ENCODE measurements at places on chromosomes 4 and X.

DNA sequence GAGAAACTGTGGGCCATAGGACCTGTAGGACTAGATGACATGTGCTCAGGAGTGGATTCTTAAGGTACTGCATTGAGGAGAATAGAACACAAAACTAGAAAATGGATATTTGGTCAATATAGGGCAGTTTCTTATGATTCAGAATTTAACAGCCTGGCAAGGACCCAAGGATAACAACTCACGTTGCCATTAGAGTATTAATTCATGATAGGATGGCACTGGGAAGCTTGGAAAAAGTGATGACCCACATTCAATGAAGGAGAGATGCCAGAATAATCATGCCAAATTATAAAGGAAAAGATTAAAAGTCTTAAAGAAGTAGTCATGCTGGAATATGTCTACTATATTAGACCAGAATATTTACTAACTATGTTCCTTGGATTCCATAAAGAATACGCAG lies 594.5 kb downstream of the ANKRD50 start:
- DNase-seq = no peak

DNA sequence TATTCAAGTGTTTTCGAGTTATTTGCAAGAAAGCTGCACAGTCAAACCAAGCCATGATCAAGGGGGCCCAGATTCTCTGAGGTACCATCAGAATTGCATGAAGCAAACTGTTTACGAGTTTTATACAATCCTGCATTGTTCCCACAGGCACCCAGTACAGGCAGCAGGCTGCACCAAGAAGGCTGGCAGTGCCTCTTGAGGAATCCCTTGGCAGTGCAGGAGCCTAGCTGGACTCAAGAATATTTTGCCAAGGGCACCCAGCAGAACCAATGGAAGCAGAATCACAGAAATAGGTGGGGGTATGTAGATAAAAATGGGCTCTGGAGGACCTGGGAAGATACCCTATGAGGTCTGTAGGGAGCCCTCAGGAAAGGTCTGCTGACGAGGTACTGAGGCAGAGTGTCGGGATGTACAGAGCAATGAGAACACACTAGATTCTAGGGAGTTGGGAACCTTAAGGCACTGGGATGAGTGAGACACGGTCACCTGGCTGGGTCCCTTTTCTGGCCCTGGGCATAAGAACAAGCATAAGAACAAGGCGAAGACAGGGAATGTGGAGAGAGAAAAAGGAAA lies 2.5 kb upstream of the PLP1 start:
- DNase-seq = peak; percentile 25

DNA sequence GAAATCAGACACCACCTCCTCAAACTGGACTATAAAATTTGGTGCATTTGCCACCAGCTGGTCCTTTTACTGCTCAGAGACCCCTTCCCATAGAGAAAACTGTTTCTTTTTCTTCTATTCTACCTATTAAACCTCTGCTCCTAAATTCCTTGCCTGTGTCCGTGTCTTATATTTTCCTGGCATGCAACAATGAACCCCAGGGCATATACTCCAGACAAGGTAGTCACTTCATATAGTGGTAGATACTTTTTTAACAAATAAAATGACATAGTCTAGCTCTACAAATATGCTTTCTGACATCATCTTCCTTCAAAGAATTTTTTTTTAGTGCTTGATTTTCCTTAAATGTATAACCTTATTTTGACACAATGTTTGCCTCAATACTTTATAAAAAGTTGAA lies 1402.9 kb upstream of the PABPC4L start:
- DNase-seq = no peak

GRCh38 chr4:52203351-52203750 lies 152.2 kb downstream of the SPATA18 start:
- DNase-seq = no peak

- DNase-seq = no peak
Measured at GRCh38 chr4:115515772-115516171, 402.4 kb upstream of the NDST4 start.

- no peak for DNase-seq
Measured at GRCh38 chrX:53743244-53743643, 56.7 kb upstream of the HUWE1 start.

- no peak for DNase-seq
Measured at GRCh38 chr4:88549815-88550214, 26.2 kb upstream of the PYURF start.

DNA sequence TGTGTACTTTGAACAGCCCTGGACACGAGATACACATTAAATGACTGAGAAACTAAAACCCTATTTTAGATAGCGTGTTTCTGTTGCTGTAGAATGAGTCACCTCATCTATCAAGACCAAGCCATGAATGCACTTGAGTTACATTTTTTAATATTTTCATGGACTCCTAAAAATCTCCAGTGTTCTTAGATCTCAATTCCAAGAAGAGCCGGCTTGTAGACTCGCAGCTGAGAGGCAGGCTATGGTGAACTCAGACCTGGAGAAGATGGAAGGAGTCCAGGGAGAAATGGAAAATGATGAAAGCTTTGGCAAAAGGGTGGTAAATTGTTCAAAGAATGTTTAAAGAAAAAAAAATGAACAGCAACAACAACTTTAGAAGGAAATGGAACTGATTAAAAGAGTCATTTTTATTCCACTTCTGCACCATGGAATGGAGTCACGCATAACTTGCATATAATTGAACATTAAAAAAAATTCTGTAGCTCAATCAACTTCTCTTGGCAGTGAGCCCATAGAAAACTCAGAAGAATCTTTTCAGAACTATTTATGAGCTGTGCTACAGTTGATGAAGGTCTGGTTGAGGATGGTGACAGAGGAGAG lies 129.8 kb downstream of the MXRA5 start:
- DNase-seq = no peak

DNA sequence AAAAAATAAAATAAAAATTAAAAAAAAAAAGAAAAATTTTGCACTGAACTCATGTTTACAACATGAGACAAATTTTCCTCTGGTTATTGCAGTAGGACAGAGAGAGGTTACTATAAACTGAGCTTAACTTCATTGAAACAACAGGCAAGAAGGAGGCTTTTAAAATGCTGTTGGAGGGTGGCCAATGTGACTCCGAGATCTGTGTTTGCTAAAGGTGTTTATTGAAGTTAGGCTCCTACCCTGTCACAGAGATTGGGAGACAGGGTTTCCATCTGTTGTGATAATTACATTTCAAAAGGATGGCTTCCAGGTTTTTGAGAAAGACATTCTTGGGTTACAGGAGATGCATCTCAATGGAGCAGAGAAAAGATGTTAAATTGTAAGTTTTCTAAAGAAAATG lies 370.5 kb upstream of the HS3ST1 start:
- no peak for DNase-seq

DNA sequence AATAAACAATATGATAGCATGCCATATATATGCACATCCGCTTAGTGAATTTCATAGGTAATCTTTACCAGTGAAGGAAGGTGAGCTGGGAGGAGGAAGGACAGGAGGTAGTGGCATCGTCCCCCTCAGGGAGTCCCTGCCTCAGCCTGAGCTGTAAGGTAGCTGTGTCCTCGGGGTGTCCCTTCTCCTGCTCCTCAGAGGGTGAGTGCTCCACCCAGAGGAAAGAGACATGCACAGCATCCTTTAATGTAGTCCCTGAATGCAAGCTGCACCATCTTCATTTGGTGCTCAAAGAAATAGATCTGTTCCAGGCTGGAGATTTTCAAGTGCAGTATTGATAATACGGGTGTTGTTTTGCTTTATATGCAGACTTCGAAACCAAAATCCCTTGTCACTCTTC lies 330.4 kb upstream of the SFRP2 start:
- no peak for DNase-seq

DNA sequence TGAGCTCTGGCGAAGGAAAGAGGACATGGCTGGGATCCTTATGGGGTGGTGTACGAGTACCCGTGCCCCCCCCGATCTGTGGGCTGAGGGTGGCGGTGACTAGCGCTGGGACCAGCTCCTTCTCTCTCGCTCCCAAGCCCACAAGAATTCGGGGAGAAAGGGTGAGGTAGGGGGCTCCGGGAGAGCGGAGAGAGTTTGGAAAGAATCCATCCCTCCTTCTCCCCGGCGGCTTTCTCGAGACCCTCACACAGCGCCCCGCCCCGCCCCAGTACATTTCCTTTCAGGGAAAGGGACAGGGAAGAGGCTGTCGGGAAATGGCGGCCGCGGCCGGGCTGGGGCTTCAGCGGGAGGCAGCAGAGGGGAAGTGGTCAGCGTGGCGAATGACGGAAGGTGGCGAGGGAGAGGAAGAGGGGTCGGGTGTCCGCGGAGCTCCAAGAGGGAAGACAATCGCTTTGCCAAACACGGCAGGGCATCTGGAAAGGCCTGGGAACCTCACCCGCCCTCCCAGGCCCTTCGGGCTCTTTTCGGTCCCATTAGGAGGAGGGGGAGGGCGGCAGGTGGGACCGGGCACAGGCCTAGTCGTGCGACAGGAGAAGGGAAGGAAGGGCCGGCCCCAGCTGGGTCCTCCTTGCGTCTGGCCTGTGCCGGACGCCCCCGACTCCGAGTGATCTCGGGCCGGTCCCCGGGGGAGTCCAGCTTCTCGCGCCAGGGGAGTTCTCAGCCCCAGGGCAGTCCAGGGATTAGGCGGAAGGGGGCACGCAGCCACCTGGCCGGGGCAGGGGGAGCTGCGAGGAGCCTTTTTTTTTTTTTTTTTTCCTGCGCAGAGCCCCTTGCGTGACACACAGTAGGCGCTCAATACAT lies 10.2 kb downstream of the HNRNPH2 start:
- peak; percentile 61 for DNase-seq

- no peak for DNase-seq
Measured at GRCh38 chr4:188408244-188409030, 269.2 kb downstream of the TRIML1 start.

GRCh38 chr4:157888281-157888680 lies 284.5 kb downstream of the GASK1B start:
- DNase-seq = no peak

DNA sequence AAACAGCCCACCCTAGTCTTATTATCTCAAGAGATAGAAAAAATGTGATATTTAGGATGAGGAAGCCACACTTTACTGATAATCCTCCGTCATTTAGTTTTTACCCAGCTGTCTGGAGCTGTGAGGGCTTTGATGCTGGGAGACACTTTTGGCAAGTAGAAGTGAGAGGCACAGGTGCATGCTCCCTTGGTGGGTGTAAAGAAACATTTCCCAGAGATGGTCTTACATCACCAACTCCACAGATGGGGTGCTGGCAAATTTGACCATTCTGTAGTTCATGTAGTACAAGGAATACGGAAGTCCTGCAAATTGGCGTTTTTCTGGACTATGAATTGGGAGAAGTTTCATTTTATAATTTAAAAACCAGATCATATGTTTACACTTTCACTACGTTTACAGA lies 28.5 kb downstream of the TRIM61 start:
- no peak for DNase-seq

DNA sequence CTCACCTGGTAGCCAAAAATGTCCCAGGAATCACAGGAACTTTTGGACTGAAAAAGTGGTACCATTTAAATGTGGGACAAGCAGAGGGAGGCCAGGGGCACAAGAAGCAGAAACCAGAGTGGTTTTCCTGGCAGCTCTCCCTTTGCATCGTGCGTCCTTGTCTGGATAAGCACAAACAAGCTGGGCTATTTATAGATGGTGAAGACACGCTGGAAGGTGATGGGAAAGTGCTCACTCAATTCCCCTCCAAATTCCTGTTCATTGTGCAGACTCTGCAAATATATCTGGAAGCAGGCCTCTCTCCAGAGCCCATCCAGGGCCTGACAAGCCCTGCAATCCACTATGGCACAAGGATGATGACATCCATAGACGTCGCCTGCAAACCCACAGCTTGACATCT lies 63.6 kb upstream of the MAP3K15 start:
- no peak for DNase-seq

- DNase-seq = no peak
Measured at GRCh38 chr4:113636877-113637276, 124.7 kb downstream of the CAMK2D start.

GRCh38 chr4:47837094-47837907 lies 566 bp downstream of the CORIN start:
- no peak for DNase-seq

DNA sequence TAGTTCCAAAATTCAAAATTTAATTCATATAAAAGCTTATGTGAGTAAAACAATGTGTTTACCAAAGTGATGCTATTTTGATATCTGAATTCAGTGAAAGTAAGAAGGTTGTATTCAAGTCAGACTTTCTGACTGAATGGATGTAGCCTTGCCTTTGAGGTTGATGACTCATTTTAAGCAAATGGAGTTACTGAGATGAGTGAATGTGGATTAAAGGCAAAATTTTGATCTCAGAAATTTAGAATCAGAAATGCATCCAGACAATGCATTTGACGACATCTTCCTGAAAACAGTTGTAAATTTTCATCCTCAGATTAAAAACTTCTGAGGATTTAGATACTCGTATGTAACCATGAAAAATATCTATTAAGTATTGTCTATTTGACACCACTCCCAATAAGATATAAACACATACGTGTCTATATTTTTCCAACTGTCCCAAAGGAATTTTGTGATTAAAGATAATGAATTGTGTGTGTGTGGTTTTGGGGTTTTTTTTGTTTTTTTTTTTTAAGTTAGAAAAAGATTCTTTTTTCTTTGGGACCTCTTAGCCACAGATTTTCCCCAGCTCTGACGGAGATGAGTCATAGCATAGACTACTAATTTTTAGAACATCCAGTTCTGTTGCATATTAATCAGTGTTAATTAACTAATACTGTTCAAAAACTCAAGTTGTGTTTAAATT lies 34.4 kb downstream of the NFKB1 start:
- no peak for DNase-seq

DNA sequence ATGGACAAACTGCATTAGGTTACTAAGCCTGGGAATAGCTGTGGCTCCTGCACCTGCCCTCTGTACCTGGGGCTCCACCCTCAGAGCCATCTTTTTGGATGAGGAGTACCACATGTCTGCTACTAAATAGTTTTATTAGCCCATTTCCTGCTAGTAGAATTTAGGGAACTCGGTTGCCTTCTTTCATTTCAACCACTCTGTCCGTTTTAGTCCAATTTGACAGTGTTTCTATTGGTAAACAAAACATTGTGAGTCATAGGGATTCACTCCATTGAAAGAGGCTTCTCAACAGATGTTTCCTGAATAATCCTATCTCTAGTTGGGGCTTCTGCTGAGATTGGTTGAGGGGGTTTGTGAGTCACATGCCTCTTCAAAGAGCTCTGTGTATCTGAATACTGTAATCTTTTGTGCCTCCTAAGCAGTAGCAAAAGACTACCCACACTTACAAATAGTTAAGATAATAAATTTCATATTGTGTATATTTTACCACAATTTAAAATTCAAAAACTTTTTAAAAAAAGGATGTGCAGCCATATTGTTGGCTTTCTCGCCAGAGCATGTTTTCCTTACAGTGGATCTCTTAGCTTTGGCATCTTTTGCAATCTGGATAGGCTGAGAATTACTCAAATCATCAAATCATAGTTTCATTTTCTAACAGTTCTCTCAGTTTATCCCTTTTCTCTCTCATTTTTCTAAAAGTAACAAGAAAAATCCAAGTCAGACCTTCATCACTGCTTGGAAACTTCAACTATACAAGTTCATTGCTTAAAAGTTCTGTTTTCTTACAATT lies 9.9 kb downstream of the FAM200B start:
- DNase-seq = peak; percentile 24

- DNase-seq = no peak
Measured at GRCh38 chr4:4535590-4535989, 6.3 kb downstream of the STX18 start.

GRCh38 chrX:109629310-109629709 lies 4.3 kb upstream of the KCNE5 start:
- DNase-seq = no peak

- DNase-seq = peak; percentile 80
Measured at GRCh38 chr4:37881811-37882210, 9.1 kb upstream of the TBC1D1 start.

- no peak for DNase-seq
Measured at GRCh38 chrX:18887177-18887824, 96.6 kb downstream of the PHKA2 start.

GRCh38 chr4:118410138-118410537 lies 57.3 kb upstream of the PRSS12 start:
- no peak for DNase-seq

All from inflammatory macrophage (primary cell).